ENCODE measurements at places on chromosomes 16 and 17. TPM values are rescaled to one million over a fixed set of nuclear protein-coding genes. Genes with fewer than 3 reads are reported as not detected.

Gene IL34
- not detected for polyA plus RNA-seq

Gene ABCC6
- polyA plus RNA-seq = 18.9 TPM

Gene DPEP1
- polyA plus RNA-seq = not detected

Gene SEPTIN12
- polyA plus RNA-seq = not detected

Gene HEATR9
- polyA plus RNA-seq = not detected

Gene TMEM238L
- not detected for polyA plus RNA-seq

Gene CPNE7
- polyA plus RNA-seq = not detected

Gene DRC3
- 0.58 TPM for polyA plus RNA-seq

Gene CRHR1
- polyA plus RNA-seq = not detected

Gene OR1A1
- not detected for polyA plus RNA-seq

Gene SPNS3
- polyA plus RNA-seq = 4.5 TPM

Gene DNAJA3
- polyA plus RNA-seq = 22.1 TPM

Gene CHRNE
- 0.54 TPM for polyA plus RNA-seq

Gene ZNF624
- 0.29 TPM for polyA plus RNA-seq

Gene MAPK8IP3
- 2.1 TPM for polyA plus RNA-seq

Gene REXO5
- polyA plus RNA-seq = 1.4 TPM

Gene KCNJ2
- 0.92 TPM for polyA plus RNA-seq

Gene JPH3
- not detected for polyA plus RNA-seq

Gene GNGT2
- 12.2 TPM for polyA plus RNA-seq

Gene CORO6
- polyA plus RNA-seq = 1.3 TPM

Gene CACNG5
- polyA plus RNA-seq = not detected

Gene ZP2
- not detected for polyA plus RNA-seq

Gene PPP1R1B
- 0.05 TPM for polyA plus RNA-seq

Gene SLC16A6
- 12.3 TPM for polyA plus RNA-seq

Gene SLC25A39
- 97.9 TPM for polyA plus RNA-seq

Gene EFNB3
- polyA plus RNA-seq = not detected

Gene MYH10
- 0.42 TPM for polyA plus RNA-seq

Gene SPATA22
- polyA plus RNA-seq = 0.13 TPM

Gene SMPD3
- polyA plus RNA-seq = 0.51 TPM

Gene MFSD6L
- not detected for polyA plus RNA-seq

Gene SLX4
- polyA plus RNA-seq = 0.71 TPM

Gene PTX4
- 0.19 TPM for polyA plus RNA-seq

Gene KRTAP1-1
- not detected for polyA plus RNA-seq

Gene HID1
- not detected for polyA plus RNA-seq

Gene CRYBA1
- not detected for polyA plus RNA-seq

Gene TEX14
- not detected for polyA plus RNA-seq

Gene TM4SF5
- not detected for polyA plus RNA-seq

Gene MOSMO
- 2.5 TPM for polyA plus RNA-seq

Gene PRSS36
- 4.2 TPM for polyA plus RNA-seq

Gene FAM117A
- 11.8 TPM for polyA plus RNA-seq

Gene MRPL45
- polyA plus RNA-seq = 18.3 TPM

Gene RASL10B
- polyA plus RNA-seq = not detected

Gene GAST
- not detected for polyA plus RNA-seq

Gene ABCA6
- polyA plus RNA-seq = 0.76 TPM

Gene MMP25
- 24.8 TPM for polyA plus RNA-seq

Gene CDRT4
- not detected for polyA plus RNA-seq
